Esophagus squamous epithelium (tissue), 5 donors: ENCODE measurements at places on chromosomes 1 and 21.

DNA sequence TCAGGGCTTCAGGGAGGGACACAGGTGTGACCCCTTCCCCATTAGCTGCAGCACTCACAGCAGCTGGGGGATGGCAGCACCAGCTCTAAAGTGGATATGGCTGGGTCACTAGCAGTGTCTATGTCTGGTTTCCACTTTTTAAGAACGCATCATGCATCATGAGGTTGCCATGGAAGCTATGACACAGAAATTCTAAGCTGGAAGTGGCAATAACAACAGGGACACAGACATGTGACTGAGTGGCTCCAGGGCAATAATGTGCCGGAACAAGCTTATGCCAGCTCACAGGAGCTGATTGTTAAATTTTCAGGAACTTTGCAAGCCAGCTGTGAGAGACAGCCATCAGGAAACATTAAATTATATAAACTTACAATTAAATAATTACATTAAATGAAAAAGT, 51.2 kb upstream of the NFASC start:
- DNase-seq: no peak

DNA sequence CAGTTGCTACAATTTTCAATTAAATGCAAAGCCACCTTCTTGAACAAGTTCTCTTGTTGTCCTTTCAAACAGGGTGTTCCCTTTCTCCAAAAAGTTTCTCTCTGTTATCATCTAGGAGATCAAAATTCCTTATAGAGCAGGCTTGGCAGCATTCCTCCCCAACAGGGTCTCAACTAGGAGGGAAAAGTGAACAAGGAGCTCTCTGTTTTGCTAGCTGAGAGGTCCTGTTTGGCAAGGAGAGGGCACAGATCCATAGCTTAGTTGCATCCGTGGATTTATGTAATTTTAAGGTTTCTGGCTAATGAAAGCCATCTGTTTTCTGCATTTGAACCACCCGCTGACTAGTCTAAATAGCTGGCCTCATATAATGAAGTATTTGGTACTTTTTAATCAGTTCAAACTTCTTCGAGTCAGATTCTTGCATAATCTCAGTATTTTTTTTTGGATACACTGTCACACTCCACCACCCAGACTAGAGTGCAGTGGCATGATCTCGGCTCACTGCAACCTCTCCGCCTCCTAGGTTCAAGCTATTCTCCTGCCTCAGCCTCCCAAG, 54.0 kb downstream of the APP start:
- DNase-seq: no peak

DNA sequence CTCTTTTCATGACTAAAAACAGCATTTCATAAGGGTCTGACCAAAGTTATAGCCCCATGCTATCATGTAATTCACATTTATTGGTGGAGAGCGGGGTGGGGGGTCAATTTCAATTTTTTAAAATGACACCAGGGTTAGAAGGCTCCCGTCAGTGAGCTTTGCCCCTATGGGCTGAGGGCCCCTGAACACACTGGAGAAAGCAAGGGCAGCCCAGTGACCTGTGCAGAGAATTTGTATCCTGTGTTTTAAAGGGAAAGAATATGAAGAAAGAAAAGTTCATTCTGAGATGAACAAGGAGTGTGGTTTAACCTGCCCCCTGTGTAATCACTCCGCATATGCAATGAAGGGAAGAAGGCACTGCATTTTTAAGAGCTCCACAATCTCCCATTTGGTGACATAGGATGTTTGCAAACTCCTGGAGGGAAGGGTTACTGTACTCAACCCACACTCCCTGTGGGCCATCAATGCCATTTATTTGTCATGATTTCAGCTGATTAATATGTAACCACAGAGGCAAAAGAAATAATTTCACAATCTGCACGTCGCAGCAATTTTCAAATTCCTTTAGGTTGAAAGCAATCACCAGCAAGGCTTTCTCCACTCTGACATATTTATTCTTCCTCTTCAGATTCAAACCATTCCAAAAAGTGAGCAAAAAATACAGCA, 95.6 kb downstream of the ZNF281 start:
- DNase-seq: no peak

GRCh38 chr1:65756616-65757015, 36.1 kb upstream of the PDE4B start:
- DNase-seq: no peak
